ENCODE measurements at places on chromosomes 1 and 21. TPM values are rescaled to one million over a fixed set of nuclear protein-coding genes. Genes with fewer than 3 reads are reported as not detected.

Gene BGLAP
- 0.32 TPM for total RNA-seq

Gene SPATA21
- not detected for total RNA-seq

Gene VWA5B1
- not detected for total RNA-seq

Gene GBP2
- 61.6 TPM for total RNA-seq

Gene CFAP74
- total RNA-seq = not detected

Gene SPRR2E
- total RNA-seq = not detected

Gene APCS
- not detected for total RNA-seq

Gene CD1E
- total RNA-seq = not detected

Gene PTPN22
- 0.63 TPM for total RNA-seq

Gene FMN2
- total RNA-seq = not detected

Gene TLR5
- total RNA-seq = 0.18 TPM

Gene TTLL10
- not detected for total RNA-seq

Gene CATSPERE
- 0.46 TPM for total RNA-seq

Gene SELP
- 1.8 TPM for total RNA-seq

Gene TNFRSF25
- 8.8 TPM for total RNA-seq

Gene SLC30A2
- total RNA-seq = not detected

Gene FMO4
- 0.86 TPM for total RNA-seq

Gene SPATA46
- not detected for total RNA-seq

Gene TARBP1
- 25.1 TPM for total RNA-seq
